ENCODE measurements at places on chromosomes 3 and 15. TPM values are rescaled to one million over a fixed set of nuclear protein-coding genes. Genes with fewer than 3 reads are reported as not detected.

DNA sequence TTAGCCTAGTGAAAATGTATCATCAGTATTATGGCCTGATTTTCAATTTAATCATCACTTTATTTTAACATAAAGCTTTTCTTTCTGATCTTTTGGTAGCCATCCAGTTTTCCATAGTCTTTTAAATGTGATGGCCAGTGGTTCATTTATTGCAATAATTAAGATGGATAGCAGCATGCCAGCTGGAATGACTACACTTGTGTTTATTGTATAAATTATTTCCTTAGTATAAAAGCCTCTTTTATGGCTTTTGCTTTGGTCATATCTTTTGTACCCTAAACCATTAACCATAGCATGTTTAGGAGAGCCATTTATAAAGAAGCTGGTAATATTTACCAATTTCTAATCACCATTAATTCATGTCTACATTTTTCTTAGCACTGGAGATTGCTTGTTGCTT lies 31.7 kb downstream of the ALCAM start:
- no peak for DNase-seq

GRCh38 chr3:115100806-115101205 lies 46.3 kb downstream of the ZBTB20 start:
- no peak for DNase-seq

Gene GALK2
- total RNA-seq, result 26.8 TPM

Gene PRR20G
- total RNA-seq, result not detected

DNA sequence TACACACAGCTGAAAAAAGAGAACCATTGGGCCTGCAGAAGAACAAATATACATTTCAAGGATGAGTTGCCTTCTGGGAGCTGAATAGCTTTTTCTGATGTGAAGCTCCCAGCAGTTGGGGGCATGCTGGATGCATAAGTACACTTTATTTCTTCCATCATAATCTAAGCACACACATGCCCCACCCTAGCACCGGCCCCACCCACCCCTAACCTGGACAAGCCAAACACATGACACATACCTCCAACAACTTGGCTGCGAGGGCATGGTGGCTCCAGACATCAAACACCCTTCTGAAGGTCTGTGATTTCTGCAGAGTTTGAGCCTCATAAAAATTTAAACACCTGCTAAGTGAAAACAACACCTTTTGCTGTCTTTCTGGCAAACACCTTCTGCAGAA lies 307.2 kb upstream of the TRIM42 start:
- no peak for DNase-seq

- DNase-seq, result no peak
Measured at GRCh38 chr3:13497386-13497785, 17.3 kb downstream of the HDAC11 start.

Gene DPPA4
- 1.4 TPM for total RNA-seq

Gene ROBO2
- not detected for total RNA-seq

DNA sequence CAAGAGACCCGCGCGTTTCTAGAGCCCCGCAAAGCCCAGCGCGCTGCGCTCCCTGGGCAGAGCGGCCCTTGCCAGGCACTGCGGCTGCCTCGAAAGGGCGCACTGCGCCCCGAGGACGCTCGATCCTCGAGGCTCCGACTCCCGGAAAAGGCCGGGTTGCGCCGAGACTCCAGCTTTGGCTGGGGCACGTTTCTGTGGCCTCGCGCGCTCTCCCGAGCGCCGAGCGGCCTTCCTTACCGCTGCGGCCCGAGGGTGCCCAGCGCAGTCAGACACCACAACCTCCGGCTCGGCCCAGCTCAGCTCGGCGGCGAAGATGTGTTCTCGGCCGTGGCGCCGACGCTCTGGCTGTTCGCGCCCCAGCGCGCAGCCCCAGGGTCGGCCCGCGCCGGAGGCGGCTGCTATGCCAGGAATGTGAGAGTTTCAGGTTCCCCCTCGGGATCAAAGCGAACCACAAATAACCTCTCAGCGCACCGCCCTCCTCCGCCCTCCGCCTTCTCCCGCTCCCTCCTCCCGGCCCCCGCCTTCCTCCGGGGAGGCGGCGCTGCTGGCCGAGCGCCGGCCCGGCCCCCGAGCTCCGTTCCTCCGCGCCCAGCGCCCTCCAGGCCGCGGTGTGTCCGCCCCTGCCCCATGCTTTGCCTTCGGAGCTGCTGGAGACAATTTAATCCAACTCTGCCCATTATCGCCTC lies at the start of gene AMOTL2:
TSS of gene AMOTL2 (minus strand) at position 343 of the 686 bp plus-strand sequence. CDS start 3,014 bp downstream, outside the sequence.
- DNase-seq, result peak; percentile 20

GRCh38 chr3:43627360-43627759 lies 5.5 kb upstream of the ANO10 start:
- DNase-seq, result peak; percentile 18

Gene SEMA3G
- total RNA-seq, result not detected

Gene ZNF660
- 1.0 TPM for total RNA-seq

GRCh38 chr3:39291903-39292329 lies 12.1 kb upstream of the CX3CR1 start:
- peak; percentile 86 for DNase-seq

Gene HTR3E
- total RNA-seq, result not detected

DNA sequence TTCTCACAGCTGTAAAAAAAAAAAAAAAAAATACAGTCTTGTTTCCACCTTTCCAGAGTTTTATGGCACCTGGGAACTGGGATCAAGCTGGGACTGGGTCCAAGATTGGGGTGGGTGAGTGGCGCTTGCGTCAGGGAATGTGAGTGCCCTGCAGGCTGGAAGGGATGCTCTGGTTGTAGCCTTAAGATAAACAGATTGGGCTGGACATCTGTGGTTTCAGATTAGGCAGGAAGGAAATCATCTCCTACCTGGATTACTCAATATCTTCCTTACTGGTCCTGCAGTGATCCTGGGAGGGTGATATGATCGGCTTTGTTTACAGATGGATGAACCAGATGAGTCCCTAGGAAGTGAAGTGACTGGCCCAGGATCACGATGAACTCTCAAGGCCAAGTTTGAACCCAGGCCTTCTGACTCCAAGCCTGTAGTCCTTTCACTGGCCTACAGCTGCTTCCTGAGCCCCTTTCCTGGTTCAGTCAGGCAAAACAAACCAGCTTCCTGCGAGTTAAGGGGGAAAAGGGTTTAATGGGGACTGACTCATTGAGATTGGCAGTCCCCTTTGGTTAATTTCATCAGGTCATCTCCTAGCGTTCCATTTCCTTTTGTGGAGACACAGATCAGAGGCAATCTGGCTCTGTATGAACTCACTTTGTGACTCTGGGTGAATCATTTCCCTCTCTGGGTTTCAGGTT lies 179.8 kb downstream of the THSD4 start:
- no peak for DNase-seq

Gene TNNC1
- 5.9 TPM for total RNA-seq

Gene ROBO1
- 8.6 TPM for total RNA-seq

DNA sequence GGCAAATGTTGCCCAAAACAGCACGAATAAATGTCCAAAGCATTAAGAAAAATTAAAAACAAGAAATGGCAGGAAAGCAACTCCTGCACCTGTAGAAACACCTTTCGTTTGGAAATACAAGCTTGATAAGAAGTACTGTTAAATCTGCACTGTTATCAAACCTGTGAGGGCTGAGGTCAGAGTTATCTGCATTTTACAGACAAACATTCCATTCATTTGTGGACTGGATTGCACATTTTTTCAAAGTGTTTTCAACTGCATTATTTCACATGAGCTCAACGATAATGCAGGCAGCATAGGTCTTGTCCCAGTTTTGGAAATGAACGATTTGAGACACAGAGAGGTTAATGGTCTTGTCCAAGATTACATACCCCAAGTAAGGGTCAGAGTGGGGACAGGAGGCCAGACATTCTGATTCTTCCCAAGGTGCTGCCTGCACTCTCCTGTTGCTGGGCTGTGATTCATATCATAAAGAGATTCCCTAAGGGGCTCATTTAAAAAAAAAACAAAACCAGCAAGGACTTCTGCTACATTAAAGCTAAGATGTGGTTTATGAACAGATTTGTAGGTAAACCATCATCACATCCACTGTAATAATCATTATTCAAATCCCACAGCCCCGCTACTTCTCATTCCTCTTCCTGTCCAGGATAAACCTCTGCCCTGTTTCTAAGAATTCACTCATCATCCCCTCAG lies 13.0 kb downstream of the GUCA1C start:
- DNase-seq, result no peak

DNA sequence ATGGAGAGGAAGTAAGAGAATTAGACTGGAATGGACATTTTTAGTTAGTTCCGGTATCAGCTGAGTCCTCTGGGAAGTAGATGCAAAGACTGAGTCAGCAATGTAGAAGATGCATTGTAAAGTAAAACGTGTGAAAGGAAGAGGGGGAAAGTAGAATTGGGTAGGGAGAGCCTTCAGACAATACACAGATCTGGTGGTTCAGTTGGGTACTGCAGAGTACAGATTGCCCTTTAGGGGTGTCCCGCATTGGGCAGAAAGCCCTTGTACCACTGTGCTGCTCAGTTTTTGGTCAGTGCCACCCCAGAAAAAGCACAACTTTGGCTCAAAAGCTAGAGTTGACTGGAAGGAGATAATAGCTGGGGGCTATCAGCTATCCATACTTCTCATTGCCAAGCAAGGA lies 247.4 kb downstream of the KBTBD8 start:
- no peak for DNase-seq

Gene KCNMB2
- total RNA-seq, result not detected

Gene CCDC80
- total RNA-seq, result not detected

DNA sequence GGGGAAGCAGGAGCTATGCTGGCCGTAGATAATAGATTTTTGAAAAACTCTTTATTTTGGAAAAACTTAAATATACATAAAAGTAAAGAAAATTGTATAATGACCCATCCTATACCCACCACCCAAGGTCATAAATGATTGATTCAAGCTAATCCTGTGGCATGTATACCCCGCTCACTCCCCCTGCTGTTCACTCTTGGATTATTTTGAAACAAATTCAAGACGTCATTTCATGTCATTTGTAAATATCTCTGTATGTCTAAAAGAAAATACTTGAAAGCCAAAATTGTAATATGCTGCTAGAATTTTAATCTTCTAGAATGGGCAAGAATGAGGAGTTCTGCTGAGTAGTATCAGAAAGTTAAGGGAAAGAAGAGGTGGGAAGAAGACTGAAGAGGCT lies 241.7 kb downstream of the FEZF2 start:
- no peak for DNase-seq

DNA sequence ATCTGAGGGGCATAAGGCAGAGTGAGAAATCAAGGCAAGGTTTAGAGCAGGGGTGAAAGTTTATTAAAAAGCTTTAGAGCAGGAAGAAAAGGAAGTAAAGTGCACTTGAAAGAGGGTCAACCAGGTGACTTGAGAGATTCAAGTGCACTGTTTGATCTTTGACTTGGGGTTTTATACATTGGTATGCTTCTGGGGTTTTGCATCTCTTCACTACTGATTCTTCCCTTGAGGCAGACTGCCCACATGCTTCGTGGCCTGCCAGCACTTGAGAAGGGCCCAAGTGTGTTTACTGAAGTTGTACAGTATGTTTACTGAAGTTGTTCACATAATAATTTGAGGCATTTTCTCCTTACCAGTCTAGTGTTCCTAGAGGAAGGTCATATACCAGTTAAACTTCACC lies 367.0 kb upstream of the UBE2E2 start:
- no peak for DNase-seq

Gene C3orf85
- not detected for total RNA-seq

Gene FRG2C
- not detected for total RNA-seq

- DNase-seq, result no peak
Measured at GRCh38 chr3:152760024-152760563, 74.8 kb upstream of the P2RY1 start.

- no peak for DNase-seq
Measured at GRCh38 chr3:13578251-13578650, 29.3 kb downstream of the FBLN2 start.

DNA sequence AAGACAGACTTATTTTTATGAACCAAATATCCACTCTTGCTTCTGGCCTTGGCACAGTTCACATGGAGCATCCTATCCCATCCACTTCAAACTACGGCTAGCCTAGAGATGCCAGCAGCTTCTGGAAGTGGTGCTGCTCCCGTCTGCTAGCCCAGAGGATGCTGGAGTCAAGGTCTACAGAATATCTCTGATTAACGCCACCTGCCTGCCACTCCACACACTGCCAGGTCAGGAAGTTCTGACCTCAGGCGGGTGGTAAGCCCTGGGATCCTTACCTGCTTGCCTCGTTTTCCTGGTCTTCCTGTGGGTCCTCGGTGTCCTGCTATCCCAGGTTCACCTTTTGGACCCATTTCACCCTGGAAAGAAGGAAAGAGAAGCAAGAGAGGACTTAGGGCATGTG lies 42.9 kb downstream of the EAF1 start:
- no peak for DNase-seq

GRCh38 chr3:137767538-137768360 lies 3.6 kb downstream of the SOX14 start:
- no peak for DNase-seq

Gene ELL3
- total RNA-seq, result 2.3 TPM

DNA sequence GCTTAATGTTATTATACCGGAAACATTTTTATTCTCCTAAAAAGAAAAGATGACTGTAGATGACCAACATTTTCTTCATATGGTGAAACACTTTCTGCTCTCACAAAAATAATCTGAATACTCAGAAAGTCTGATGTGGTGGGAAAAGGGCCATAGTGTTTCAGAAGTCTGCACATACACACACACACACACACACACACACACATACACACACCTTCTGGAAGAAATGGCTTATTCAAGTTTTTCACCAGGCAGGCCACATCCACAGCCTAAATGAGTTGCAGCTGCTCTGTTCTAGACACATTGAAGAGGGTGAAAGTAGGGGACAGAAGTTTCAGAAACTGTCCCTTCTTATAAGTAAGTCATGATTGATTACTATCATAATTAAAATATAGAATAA lies 220.0 kb downstream of the ZMAT3 start:
- DNase-seq, result no peak

Gene ITIH4
- total RNA-seq, result 5.5 TPM

- peak; percentile 14 for DNase-seq
Measured at GRCh38 chr3:67017211-67017610, 19.1 kb downstream of the KBTBD8 start.

Gene CCNB2
- 64.4 TPM for total RNA-seq

Gene CKMT1A
- total RNA-seq, result 0.38 TPM

Gene DNAH12
- total RNA-seq, result 0.07 TPM

Gene GOLGA8Q
- not detected for total RNA-seq

Gene LRRC49
- total RNA-seq, result not detected

GRCh38 chr3:105904678-105905284 lies 36.0 kb upstream of the CBLB start:
- no peak for DNase-seq

Gene CEMIP
- not detected for total RNA-seq

DNA sequence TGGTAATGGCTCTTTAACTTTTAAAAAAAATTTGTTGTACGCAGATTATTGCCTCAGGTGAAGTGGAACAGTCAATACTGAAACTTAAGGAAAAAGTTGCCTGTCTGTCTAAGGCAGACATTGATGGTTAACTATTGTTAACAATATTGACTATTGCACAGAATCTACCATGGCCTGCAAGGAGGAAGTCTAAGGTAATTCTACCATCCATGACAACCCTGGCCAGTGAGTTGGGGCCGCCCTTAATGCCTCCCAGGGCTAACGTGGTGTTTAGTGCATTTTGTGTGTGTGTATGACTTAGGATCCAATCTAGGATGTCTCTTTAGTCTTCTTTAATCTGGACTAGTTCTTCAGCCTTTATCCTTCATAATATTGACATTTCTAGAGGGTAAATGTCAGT lies 2.1 kb upstream of the CPB1 start:
- DNase-seq, result no peak
